ENCODE measurements at places on chromosomes 3 and 15.

- DNase-seq, result no peak
Measured at GRCh38 chr3:151863611-151864010, 9.8 kb upstream of the SUCNR1 start.

DNA sequence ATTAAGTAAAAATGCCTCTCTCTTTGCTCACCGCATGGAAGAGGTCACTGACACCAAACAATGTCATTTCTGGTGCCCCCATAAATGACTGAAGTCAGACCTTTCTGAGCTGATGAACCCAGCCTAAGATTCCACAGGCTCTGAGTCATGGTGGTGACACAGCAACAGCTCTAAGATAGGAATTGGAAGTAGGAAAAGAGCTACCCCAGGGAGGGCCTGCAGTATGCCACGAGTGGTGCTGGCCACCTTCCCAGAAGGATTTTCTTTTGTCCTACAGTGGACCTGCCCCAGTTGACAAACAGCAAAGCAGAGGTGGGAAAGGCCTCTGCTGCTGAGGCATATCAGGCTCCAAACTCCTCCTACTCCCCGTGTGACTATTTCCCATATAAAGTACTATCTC lies 208.1 kb downstream of the MINAR1 start:
- DNase-seq, result no peak

DNA sequence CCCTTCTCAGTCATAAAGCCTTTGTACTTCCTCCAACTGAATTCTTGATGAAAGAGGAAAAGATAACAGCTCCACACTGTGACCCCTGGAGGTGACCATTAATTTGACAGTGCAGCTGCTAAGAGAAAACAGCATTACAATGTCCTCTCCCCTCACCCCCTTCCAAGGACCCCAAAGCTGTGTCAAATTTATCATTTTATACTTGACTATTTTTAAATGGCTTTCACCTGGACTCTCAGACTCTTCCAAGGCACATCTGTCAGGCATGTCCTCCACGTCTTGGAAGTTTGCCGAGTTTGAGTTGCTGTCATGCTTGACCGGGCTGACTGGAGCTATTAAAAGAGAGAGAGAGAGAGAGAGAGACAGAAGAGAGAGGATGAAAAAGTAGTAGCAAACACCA lies 236.5 kb downstream of the WDR72 start:
- DNase-seq, result no peak

DNA sequence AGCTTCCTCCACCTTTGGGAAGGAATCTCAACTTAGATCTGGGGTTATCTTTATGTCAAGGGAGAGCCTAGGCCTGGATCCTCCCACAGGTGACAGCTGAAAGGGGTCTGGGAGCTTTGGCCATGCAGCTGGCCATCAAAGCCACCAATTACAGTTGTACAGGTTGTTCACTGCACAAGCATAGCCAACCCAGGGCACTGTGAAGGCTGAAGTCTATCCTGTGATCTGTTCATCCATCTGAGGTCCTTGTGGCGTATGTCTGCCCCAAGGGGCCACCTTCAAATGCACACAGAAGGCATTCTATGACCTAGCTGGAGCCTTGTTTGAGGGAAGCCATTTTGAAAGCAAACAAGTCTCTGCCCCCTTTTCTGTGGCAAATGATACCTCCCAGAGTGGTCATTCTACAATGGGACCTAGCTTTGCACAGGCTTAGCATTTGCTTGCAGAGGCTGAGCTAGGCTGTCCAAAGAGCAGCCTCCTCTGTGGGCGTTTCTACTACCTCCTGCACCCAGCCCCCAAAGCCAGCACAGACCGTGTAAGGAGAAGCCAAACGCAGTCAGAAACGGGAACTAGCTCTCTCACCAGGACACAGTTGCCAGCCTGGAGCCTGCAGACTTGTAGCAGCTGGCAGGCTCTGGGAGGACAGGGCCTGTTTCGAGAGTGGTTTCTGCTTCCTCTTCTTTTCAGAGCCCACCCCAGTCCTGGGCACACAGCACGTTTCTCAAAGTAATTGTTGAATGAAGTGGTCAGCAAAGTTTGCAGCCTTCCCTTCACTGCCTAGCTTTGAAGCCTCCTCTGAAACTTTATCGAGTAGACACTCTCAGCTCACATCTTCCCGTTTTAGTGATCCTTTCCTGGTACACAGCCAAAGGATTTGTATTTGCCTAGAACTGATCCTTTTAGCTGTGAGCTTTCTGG lies 157.3 kb upstream of the SMAD3 start:
- DNase-seq, result no peak

DNA sequence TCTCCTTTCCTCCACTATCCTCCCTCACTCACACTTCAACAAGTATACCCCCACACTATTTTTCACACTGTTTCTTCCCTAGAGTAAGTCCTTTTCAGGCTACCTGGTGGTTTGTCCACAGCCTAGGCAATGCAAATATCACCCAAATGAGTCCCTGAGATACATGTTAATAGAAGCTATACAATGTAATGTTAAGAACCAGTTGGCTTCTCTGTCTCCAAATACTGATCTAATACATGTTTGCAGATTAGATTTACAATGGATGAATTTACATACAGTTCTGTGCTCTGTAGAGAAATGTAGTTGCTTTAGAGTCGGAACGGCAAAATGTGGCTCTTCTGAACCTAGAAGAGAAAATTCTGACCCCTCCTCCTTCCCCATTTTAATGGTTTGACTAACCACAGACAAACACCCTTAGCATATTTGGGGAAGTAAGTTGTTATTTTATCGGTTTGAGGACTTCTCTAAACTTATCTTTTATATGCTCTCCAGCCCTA lies 63.6 kb upstream of the MBNL1 start:
- no peak for DNase-seq

DNA sequence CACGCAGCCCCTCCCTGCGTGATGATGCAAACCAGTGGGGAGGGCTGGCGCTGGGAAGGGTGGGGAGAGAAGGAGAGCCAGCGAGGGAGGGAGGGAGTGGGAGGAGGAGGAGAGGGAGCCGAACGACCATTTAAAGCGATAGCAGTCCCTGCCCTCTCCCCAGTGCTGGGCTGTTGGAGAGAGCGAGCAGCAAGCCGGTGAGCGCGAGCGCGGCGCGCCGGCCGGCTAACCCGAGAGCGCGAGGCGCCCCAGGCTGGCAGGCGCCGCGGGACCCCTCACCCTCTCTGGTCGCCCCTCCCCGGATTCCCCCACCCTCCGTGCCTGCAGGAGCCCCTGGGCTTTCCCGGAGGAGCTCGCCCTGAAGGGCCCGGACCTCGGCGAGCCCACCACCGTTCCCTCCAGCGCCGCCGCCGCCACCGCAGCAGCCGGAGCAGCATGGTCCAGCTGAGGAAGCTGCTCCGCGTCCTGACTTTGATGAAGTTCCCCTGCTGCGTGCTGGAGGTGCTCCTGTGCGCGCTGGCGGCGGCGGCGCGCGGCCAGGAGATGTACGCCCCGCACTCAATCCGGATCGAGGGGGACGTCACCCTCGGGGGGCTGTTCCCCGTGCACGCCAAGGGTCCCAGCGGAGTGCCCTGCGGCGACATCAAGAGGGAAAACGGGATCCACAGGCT lies at the start of gene GRM7:
Gene GRM7, plus strand, starts transcription at position 162 of the 671 bp plus-strand sequence.
- DNase-seq, result no peak

GRCh38 chr3:134029256-134029733 lies 430 bp downstream of the SLCO2A1 start:
- no peak for DNase-seq

DNA sequence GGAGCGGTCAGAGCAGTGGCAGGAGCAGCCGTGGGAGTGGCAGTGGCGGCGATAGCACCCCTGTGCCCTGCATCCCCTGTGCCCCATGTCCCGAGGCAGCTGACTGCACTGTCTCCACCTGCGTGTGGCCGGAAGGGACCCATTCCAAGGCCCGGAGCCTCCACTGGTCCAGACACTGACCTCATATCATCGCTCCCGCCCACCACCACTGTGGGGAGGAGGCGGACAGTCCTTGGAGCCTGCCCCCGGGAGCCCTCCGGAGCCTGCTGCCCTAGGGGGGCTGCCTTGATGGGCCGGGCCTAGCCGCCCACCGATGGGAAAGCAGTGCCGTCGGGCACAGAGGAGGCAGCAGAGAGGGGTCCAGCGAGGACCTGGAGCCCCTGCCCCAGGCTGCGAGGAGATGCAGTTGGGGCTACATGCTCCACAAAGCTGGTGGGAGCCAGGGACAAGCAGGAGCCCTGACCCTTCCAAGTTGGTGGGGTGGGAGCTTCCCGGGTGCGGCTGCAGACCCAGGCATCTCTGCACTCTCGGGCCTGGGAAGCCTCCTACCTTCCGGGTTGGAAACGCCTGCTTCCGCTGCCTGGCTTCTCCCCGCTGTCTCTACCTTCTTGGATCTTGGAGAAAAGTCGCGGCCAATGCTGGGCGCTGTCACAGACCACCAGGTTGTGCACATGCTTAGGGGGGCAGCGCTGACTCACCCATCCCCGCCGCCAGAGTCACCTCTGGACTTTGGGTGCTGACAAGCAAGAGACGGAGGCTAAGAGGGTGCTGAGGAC lies 283.2 kb upstream of the ROBO1 start:
- DNase-seq, result no peak

GRCh38 chr3:181823716-181824115 lies 112.0 kb downstream of the SOX2 start:
- DNase-seq, result no peak

DNA sequence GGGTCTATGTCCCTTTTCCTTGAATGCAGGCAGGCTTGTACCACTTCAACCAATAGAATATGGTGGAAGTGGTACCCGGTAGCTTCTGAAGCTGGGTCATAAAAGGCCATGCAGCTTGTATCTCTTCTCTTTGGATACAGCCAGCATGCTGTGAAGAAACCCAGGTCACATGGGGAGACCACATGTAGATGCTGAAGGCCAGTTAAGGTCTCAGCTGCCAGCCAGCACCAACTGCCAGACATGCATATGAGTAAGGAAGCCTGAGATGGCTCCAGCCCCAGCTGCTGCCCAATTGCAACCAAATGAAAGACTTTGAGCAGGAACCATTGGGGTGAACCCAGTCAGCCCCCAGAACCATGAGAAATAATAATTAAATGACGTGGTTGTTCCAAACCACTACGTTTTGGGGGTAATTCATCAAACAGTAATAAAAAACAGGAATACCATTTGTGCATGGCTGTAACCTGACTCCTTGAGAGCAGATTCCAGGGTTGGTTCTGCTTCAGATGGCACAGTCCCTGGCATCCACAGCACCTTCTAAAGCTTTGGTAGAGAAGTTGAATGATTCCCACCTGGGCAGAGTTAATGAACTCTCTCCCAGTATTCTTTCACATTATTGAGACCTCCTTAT lies 3.8 kb downstream of the RBP2 start:
- DNase-seq, result no peak

GRCh38 chr3:2154621-2155020 lies 56.0 kb downstream of the CNTN4 start:
- DNase-seq, result no peak

DNA sequence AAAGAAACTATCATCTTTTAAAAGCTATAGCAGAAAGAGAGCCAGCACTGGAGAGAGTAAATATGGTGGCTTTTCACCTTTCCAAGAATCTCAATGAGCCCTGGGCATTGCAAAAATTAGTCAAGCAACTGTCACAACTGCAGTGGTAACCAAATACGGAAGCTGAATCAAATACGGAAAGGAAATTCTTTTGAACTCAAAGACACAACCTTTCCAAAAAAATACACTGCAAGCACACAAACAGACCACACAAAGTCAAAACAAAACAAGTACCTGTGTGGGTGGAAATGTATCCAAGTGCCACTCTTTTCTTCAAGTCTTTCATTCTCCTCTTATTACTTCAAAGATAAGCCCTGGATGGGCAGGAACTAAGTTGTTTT lies 17.6 kb downstream of the VGLL4 start:
- DNase-seq, result no peak

GRCh38 chr3:127669541-127670228 lies 3.1 kb upstream of the ABTB1 start:
- DNase-seq, result no peak

Data from stimulated activated CD8-positive, alpha-beta memory T cell treated with anti-CD3 and anti-CD28 coated beads, Interleukin-7, amount 100 ng/mL, for 24 hours (primary cell).